Thyroid gland (tissue), 4 donors: ENCODE measurements at places on chromosomes 5 and 9. TPM values are rescaled to one million over a fixed set of nuclear protein-coding genes. Genes with fewer than 3 reads are reported as not detected.

The APBA1 gene
- total RNA-seq, result 11.2 TPM

The SPINK1 gene
- total RNA-seq, result not detected

The SPATA9 gene
- total RNA-seq, result not detected

The CCDC171 gene
- 7.5 TPM for total RNA-seq

The PCSK5 gene
- 41.8 TPM for total RNA-seq

The PCA3 gene
- total RNA-seq, result not detected

The C6 gene
- total RNA-seq, result 3.5 TPM

The OR1Q1 gene
- total RNA-seq, result not detected

The NR6A1 gene
- 25.0 TPM for total RNA-seq

The PIP5K1B gene
- total RNA-seq, result 0.63 TPM

The ZNF366 gene
- 2.7 TPM for total RNA-seq

The KDM3B gene
- total RNA-seq, result 64.8 TPM
